ENCODE measurements at places on chromosomes 2 and 18. TPM values are rescaled to one million over a fixed set of nuclear protein-coding genes. Genes with fewer than 3 reads are reported as not detected.

MYO7B gene
- 0.32 TPM for total RNA-seq

PRSS56 gene
- not detected for total RNA-seq

OTOS gene
- total RNA-seq: not detected

KLHL14 gene
- 0.36 TPM for total RNA-seq

EVX2 gene
- not detected for total RNA-seq

RALBP1 gene
- total RNA-seq: 55.3 TPM

ECEL1 gene
- total RNA-seq: 7.2 TPM

GPR39 gene
- total RNA-seq: 0.23 TPM

CLEC4F gene
- not detected for total RNA-seq

DSG4 gene
- total RNA-seq: not detected

LONRF2 gene
- 10.9 TPM for total RNA-seq

ESCO1 gene
- 21.2 TPM for total RNA-seq

Data from aorta (tissue), 5 donors.